ENCODE measurements at places on chromosomes 7 and 10.
A peak's percentile ranks its signal among the peaks of the same experiment; 100 is the strongest.

DNA sequence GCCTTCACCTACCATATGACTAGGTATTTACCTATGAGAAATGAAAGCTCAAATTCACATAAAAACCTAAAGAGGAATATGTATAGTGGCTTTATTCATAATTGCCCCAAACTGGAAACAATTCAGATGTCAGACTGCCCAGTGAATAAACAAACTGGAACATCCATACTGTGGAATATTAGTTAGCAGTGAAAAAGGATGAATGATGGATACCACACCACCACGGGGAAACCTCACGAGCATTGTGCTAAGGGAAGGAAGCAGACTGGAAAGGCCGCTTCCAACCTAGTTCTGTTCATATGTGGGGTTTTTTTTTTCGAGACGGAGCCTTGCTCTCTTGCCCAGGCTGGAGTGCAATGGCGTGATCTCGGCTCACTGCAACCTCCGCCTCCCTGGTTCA lies 16.8 kb downstream of the GTF2IRD1 start:
- DNase-seq = no peak

- DNase-seq = no peak
Observed at GRCh38 chr7:107103369-107103768, 58.9 kb downstream of the PRKAR2B start.

DNA sequence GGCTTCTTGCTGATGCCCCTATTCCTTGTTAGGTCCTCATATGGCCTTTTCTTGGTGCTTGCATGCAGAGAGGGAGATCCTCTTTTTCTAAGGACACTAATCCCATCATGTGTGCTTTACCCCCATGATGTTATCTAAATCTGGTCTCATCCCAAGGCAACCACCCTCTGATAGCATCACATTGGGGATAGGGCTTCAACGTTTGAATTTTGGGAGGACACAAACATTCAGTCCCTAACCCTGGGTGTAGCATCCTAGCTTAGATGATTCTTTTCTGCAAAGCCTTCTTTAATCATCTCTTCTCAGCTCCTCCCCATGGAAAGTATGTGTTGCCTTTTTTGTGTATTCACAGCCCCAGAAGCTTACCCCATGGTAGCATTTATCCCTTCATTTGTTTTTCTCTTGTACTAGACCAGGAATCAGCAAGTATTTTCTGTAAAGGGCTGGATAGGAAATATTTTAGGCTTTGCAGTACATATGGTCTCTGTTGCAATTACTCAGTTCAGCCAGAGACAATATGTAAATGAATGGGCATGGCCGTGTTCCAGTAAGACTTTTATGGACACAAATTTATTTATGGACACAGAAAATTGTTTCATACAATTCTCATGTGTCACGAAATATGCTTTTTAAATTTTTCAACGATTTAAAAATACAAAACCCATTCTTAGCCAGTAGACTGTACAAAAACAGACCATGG lies 101.5 kb upstream of the CSTF2T start:
- no peak for DNase-seq

DNA sequence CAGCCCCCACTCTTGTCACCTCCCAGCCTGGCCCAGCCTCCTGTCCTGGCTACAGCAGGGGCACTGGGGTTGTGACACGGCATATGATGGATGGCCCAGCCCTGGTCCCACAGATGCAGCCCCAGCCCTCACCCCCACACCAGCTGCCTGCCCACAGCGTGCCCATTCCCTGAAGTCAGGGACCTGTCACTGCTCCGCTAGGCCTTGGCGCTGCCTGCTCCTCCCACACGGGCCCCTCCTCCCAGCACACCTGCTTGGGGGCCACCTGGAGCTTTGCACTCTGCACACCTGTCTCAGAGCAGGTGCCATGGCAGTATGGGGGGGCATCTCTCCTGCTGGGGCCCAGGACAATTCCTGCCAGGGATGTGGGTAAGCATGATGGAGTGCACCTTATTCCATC lies 3.5 kb downstream of the GCK start:
- DNase-seq = no peak

DNA sequence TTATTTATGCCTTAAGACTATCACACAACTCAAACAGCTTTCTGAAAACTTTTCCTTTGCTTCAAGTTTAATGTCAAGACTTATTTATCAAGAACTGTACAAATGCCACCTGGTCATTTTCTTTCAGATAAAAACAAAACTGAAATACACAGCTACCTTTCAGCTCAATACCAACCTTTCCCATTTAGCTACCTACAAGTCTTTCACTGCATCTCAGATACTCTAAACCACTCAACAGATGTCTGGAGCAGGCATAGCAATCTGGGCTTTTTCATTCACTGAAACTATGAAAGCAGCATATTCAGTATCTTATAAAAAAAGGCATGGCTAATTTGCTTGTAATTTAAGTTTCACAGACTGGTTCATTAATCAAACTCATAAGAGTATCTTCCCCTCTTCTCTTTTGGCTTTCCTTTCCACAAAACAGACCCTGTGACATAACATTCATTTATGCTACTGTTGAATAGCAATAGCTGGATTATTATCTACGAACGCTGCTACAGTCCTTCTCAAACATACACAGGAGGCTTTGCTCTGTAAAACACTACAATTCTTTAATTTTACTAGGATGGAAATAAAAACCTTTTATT lies 8.2 kb downstream of the TRA2A start:
- no peak for DNase-seq

GRCh38 chr7:141312828-141313521 lies 238.2 kb upstream of the AGK start:
- DNase-seq = no peak

GRCh38 chr10:21888959-21889358 lies 114.6 kb downstream of the DNAJC1 start:
- peak; percentile 2 for DNase-seq
